NCI-H226 (cell line): ENCODE measurements at places on chromosomes 4 and X.

- peak; percentile 28 for DNase-seq
Observed at GRCh38 chr4:101205916-101206315, 141.4 kb downstream of the PPP3CA start.

DNA sequence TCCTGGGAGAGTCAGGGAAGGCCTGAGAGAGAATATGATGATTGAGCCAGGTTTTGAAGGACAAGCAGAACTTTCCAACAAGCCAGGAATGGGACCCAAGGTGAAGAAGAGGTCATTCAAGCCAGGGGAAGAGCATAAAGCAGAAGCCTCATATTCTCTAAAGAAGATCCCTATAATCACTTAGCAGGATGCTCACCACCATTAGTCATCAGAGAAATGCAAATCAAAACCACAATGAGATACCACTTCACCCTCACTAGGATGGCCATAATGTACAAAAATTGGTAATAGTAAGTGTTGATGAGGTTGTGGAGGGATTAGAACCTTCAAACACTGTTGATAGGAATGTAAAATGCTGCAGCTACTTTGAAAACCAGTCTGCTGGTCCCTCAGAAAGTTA lies 20.5 kb upstream of the SUPT20HL1 start:
- no peak for DNase-seq

DNA sequence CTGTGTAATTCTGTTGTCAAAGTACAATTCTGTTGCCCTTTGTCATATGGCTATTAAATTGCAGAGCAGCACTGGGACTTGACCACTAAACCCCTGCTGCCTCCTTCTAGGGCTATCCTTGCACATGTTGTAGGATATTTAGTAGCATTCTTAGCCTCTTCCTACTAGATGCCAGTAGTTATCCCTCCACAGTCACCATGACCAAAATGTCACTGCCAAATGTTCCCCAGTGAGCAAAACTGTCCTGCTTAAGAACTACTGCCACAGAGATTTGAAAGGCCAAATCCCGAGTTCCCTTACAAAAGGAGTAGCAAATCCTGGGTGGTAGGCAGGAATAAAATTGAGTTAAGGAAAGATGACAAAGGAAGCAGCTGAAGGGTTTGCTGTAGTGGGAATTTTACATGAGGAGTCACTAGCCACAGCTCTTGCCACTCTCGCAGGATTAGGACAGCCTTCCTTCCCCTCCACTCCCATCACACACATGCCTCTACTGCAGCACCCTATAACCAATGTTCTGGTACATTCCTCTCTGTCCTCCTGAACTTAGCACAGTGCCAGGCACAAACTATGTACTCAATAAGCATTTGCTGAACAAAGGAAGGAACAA lies 8.4 kb downstream of the APBB2 start:
- DNase-seq: no peak

- no peak for DNase-seq
Observed at GRCh38 chr4:112860830-112861690, 188.4 kb upstream of the ANK2 start.

DNA sequence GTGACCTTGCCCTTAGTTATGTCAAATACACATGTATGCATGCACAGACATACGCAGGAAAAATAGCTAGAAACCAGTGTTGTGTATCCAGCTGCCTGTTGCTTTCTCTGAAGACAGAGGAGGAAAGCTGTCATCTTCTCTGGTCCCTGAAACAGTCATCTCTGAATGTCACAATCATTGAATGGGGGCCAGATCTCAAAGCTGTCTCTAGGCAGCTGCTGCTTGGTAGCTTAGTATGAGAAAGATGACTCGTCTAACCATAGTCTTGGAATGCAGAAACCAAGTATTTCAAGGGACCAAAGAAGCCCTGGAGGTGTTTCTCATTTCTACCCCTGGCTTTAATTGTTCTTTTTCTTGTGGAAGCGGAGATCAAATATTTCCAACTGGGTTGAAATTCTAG lies 4.0 kb downstream of the GRIA3 start:
- DNase-seq: no peak

- DNase-seq: no peak
Observed at GRCh38 chrX:102063445-102064074, 61.9 kb upstream of the TCEAL2 start.

- DNase-seq: no peak
Observed at GRCh38 chrX:13898083-13898482, 81.2 kb upstream of the GPM6B start.

DNA sequence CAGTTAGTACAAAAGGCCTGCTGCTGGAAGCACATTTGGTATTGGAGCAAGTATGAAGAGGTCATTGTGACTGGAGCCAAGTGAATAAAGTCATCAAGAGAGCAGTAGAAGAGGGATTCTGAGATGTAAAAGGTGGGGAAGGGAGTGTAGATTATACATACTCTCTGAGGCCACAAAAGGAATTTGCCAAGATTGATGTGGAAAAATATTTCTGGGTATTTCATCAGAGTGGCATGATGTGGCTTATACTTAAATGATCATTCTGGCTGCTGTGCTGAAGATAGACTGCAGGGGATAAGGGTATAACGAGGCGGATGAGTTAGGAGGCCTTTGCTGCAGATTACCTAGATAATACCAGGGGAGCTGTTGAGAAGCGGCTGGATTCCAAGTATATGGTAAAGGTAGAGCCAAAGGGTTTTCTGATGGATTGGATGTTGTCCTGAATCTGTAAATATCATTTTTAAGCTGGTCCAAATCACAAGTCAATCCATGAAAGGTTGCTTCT lies 231.8 kb upstream of the AGA start:
- DNase-seq: no peak

- no peak for DNase-seq
Observed at GRCh38 chr4:105350859-105351490, 122.9 kb downstream of the PPA2 start.

DNA sequence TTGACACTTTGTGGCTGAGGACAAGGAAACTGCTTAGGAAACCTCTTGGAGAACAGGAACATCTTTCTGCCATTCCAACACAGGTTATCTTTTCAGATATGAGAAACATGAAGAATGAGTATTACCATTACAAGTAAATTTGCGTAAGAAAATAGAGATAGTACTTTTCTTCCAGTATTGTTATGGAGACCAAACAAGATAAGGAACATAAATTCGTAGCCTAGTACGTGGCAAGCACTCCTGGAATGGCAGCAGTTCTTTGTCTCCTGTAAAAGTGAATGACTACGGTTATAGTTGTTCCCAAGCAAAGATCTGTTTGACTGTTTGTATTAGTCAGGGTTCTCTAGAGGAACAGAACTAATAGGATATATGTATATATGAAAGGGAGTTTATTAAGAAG lies 843.1 kb downstream of the STIM2 start:
- no peak for DNase-seq

- no peak for DNase-seq
Observed at GRCh38 chrX:10032147-10032546, 65.0 kb downstream of the CLDN34 start.

DNA sequence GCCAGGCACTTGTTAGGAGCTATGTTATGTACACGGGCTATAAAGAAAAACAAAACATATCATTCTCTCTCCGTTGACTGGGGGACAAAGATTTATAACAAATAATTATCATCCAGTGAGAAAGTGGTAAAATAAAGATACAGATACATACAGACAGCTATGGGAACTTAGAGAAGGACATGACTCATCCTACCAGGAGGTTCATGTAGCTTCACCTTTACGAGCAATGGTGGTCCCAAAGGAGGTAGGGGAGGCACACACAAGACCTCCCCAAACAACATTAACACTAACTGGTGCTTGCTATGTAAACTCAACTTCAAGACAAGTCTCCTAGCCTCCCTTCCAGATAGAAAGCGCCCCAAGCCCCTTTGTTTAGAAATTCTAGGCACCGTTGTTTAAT lies 8.9 kb downstream of the AMBN start:
- no peak for DNase-seq

DNA sequence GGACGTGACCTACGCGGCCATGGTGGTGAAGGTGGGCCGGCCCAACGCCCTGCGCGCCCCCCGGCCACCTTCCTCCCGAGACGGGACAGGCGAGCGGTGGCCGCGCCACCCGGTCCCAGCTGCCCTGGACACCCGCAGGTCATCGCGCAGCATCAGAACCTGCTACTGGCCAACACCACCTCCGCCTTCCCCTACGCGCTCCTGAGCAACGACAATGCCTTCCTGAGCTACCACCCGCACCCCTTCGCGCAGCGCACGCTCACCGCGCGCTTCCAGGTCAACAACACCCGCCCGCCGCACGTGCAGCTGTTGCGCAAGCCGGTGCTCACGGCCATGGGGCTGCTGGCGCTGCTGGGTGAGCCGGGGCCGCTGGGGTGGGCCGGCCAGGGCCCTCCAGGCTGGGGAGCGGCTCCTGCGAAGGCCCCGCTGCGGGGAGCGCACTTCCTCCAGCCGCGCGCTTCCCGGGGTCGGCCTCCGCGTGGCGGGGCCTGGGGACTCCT lies 9.0 kb upstream of the SLC26A1 start:
- no peak for DNase-seq

- DNase-seq: no peak
Observed at GRCh38 chr4:56656346-56656643, 24.8 kb downstream of the HOPX start.

GRCh38 chrX:15157624-15158023 lies 112.3 kb downstream of the ASB9 start:
- no peak for DNase-seq

DNA sequence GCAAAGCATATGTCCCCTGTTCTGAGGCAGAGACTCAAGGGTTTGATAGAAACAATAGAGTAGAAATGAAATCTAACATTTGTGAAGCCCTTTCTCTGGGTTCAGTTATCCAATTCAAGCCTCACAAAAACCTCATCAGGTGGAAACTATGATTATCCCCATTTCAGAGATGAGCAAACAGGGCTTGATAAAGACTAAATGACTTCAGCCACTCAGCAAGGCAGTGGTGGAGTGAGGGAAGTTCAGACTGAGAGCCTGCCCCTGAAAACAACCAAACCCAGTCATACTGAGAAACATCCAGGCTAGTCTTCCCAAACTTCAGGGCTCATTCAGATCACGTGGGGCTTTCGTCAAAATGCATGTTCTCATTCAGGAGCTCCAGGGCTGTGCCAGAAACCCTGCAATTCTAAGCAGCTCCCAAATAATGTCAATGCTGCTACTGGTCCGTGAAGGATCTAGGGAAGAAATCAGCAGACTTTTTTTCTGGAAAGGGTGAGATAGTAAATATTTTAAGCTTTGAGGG lies 109.6 kb upstream of the KIT start:
- no peak for DNase-seq

GRCh38 chrX:120308558-120308957 lies 2.7 kb downstream of the TMEM255A start:
- DNase-seq: no peak
